AG04450 (cell line): ENCODE measurements at places on chromosomes 5 and 9. TPM values are rescaled to one million over a fixed set of nuclear protein-coding genes. Genes with fewer than 3 reads are reported as not detected.

GRCh38 chr5:142683881-142684505, 1.9 kb downstream of the FGF1 start:
- DNase-seq: no peak

The ZMYND19 gene
- polyA plus RNA-seq: 11.4 and 11.6 TPM in 2 replicates

The NUP214 gene
- 7.9 and 12.4 TPM in 2 replicates for polyA plus RNA-seq

- no peak for DNase-seq
These were observed 5.7 kb upstream of the SYK start for GRCh38 chr9:90795871-90796317.

DNA sequence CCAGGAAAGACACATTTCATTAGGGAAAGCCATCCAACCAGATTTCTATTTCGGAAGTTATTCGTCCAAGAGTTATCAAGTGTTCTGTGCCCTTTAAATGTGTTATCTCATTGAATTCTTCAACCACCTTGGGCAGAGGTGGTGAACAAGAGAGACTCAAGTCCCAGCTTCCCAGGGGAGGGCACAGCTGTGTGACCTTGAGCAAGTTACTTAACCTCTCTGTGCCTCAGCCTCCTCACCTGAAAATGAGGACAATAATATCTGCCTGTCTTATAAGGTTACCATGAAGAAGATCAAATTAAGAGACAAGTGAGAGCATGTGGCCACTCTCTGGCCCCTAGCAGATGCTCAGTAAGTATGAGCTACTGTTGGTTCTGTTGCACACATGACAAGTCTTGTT, 37.4 kb downstream of the WHRN start:
- no peak for DNase-seq

- DNase-seq: no peak
These were observed 16.5 kb upstream of the SPARC start for GRCh38 chr5:151703227-151703626.
